ENCODE measurements at places on chromosomes 1 and 21. TPM values are rescaled to one million over a fixed set of nuclear protein-coding genes. Genes with fewer than 3 reads are reported as not detected.

DNA sequence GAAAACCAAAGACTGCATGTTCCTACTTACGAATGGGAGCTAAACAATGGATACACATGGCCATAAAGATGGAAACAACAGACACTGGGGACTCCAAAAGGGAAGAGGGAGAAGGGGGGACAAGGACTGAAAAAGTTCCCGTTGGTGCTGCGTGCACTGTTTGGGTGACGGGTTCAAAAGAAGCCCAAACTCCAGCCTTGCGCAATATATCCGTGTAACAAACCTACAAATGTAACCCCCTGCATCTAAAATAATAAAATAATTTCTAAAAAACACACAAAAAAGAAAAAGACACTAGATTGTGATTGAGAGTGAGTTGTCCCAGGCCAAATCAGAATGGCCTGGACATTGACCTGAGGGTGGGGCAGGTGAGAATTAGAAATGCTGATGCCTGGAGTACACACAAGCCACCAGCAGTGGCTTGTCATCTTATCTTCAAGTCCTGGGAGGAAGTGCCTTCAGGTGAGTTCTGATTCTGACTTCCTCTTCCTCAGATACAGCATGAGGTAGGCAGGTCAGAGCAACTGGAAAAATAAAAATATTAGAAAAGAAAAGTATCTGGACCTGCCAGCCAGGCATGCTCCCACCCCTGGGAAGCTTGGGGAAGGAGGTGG lies 54.7 kb downstream of the SPATA46 start:
- peaks cover 5% of the 10 kb centered on the region for H3K27me3 ChIP-seq
- H3K36me3 ChIP-seq = no peaks in the 10 kb centered on the region
- DNase-seq = no peak
- H3K27ac ChIP-seq = no peak overlapping the region
- no peak overlapping the region for H3K4me3 ChIP-seq

DNA sequence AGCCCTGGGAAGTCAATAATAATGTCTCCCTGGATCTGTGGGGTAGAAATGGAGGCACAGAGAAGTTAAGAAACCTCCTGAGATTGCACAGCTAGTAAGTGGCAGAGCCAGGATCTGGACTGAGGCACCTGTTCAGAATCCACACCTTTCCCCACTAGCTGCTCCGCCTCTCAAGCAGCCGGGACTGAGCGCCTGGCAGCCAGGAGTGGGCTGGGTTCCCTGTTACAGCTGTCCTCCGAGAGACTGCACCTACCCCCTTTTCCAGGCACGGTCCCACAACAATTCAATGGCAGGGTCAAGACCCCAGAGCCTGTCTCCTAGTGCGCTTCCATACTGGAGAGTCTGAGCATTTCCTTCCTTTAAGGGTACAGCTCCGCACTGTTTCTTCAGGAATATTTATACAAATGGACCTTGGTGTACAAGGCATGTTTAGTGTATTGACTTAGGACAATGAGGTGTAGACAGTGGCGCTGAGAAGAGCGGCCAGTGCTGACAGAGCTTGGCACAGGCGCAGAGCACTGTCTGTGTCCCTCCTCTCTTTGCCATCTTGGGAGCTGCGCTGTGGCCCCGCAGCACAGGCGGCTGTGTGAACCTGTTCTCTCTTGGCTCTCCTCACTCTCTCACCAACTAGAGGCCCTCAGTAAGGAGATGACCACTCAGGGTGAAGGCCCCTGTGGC lies 24.4 kb downstream of the GRHL3 start:
- H3K27ac ChIP-seq = no peak overlapping the region
- no peak overlapping the region for H3K4me3 ChIP-seq
- no peak for DNase-seq
- peaks cover 16% of the 10 kb centered on the region for H3K27me3 ChIP-seq
- H3K36me3 ChIP-seq = no peaks in the 10 kb centered on the region

GRCh38 chr1:26857473-26858060 lies 5.4 kb upstream of the SFN start:
- H3K4me3 ChIP-seq = no peak overlapping the region
- DNase-seq = no peak
- peaks cover 39% of the 10 kb centered on the region for H3K36me3 ChIP-seq
- no peaks in the 10 kb centered on the region for H3K27me3 ChIP-seq

DNA sequence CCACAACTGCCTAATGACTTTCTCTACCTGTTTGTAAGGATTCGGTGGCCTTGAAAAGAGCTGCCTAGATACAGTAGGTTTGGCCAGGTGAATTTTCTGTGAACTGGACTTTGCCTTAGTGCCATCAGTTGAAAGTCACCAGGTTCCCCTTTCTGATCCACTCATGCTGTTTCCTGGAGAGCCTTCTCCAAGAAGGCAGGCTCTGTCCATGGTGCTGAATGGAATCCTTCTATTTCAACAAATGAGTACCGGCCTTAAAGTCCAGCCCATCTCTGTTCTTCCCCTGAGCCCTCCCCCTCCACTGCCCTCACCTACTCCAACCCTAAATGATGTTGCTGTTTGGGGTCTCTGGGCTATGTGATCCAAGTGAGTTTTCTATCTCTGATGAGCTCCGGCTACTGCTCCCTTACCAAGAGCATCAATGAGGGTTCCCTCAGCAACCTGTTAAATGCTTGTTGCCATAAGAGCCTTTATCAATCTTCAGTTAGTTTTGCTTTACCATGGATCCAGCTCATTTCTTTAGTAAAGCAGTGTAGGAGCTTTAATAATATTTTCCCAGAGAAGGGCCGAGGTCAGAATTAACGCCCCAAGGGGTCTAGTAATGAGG lies 500.4 kb downstream of the PTPRU start:
- H3K4me3 ChIP-seq = no peak overlapping the region
- DNase-seq = no peak
- H3K27ac ChIP-seq = no peak overlapping the region
- peaks cover 2% of the 10 kb centered on the region for H3K4me1 ChIP-seq
- no peaks in the 10 kb centered on the region for H3K36me3 ChIP-seq

- peak overlapping the region; percentile 67 for H3K27ac ChIP-seq
- peaks cover 34% of the 10 kb centered on the region for H3K4me1 ChIP-seq
- peaks cover 2% of the 10 kb centered on the region for H3K27me3 ChIP-seq
- H3K36me3 ChIP-seq = peaks cover 38% of the 10 kb centered on the region
These were observed 24.5 kb upstream of the MEF2D start for GRCh38 chr1:156525071-156525501.

GRCh38 chr1:16010837-16011236 lies 6.8 kb downstream of the SRARP start:
- H3K4me3 ChIP-seq = no peak overlapping the region
- H3K4me1 ChIP-seq = peaks cover 15% of the 10 kb centered on the region
- no peak overlapping the region for H3K27ac ChIP-seq

DNA sequence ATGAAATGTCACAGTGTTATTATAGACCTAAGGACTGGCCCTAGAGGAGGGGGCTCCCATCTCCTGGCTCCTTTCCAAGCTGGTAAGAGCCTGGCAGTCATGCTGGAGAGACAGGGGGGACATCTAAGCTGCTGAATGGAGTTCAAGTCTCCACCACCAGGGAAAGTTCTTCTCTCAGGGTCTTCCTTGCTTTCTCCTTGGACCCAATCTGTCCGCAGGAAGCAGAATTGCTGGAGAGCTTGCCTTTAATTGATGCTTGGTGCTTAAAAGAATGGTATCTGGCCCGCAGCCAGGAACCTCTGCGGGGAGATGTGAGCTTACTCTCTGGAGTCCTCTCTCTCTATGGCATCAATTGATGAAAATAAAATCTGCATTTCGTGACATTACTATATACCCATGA lies 25.1 kb downstream of the IRF2BP2 start:
- no peak overlapping the region for H3K27ac ChIP-seq
- H3K4me1 ChIP-seq = peaks cover 14% of the 10 kb centered on the region
- no peak for DNase-seq
- H3K36me3 ChIP-seq = no peaks in the 10 kb centered on the region
- H3K4me3 ChIP-seq = no peak overlapping the region
- H3K27me3 ChIP-seq = peaks cover 1% of the 10 kb centered on the region

- no peaks in the 10 kb centered on the region for H3K4me1 ChIP-seq
- no peaks in the 10 kb centered on the region for H3K27me3 ChIP-seq
- H3K27ac ChIP-seq = no peak overlapping the region
- DNase-seq = no peak
- no peak overlapping the region for H3K4me3 ChIP-seq
These were observed 360.3 kb downstream of the TGFB2 start for GRCh38 chr1:218705391-218705790.

DNA sequence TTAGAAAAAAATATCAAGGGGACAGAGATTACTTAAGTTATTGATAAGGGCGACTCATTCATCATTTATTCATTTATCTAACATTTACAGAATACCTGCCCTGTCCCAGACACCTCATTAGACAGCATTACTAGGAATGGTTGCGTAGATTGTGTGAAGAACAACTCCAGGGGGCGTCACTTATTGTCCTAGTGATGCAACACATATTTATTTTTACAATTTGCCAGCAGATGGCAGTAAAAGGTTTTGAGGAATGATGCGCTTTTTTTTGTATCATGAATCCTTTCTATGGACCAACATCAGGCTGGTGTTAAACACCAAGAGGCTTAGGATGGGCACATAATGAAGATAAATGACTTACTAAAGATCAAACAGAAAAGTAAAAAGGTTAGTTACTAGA lies 5.5 kb downstream of the NCAM2 start:
- no peak overlapping the region for H3K4me3 ChIP-seq
- H3K36me3 ChIP-seq = no peaks in the 10 kb centered on the region
- peaks cover 18% of the 10 kb centered on the region for H3K27me3 ChIP-seq
- H3K4me1 ChIP-seq = peaks cover 2% of the 10 kb centered on the region

- no peak for DNase-seq
- no peaks in the 10 kb centered on the region for H3K4me1 ChIP-seq
- peaks cover 19% of the 10 kb centered on the region for H3K27me3 ChIP-seq
- no peak overlapping the region for H3K27ac ChIP-seq
- no peaks in the 10 kb centered on the region for H3K36me3 ChIP-seq
These were observed 129.9 kb downstream of the ZNF281 start for GRCh38 chr1:200279810-200280411.

GRCh38 chr1:182263706-182264105 lies 127.9 kb downstream of the GLUL start:
- H3K4me1 ChIP-seq = peaks cover 25% of the 10 kb centered on the region
- H3K27me3 ChIP-seq = no peaks in the 10 kb centered on the region
- H3K27ac ChIP-seq = no peak overlapping the region
- H3K4me3 ChIP-seq = no peak overlapping the region

LORICRIN gene
- total RNA-seq = not detected

TMEM81 gene
- total RNA-seq = 3.2 TPM

OR2L3 gene
- not detected for total RNA-seq

All from activated T-helper 2 cell treated with anti-CD3 and anti-CD28 coated beads, Interferon-gamma antibody, Interleukin-2, Interleukin-4, amounts not matched to agents 10 μg/mL and 5 μg/mL and 100 μg/mL, durations not matched to agents 14 hours and 24 hours and 36 hours (primary cell).